ENCODE measurements at places on chromosomes 1 and 21. TPM values are rescaled to one million over a fixed set of nuclear protein-coding genes. Genes with fewer than 3 reads are reported as not detected.
A peak's percentile ranks its signal among the peaks of the same experiment; 100 is the strongest.

DNA sequence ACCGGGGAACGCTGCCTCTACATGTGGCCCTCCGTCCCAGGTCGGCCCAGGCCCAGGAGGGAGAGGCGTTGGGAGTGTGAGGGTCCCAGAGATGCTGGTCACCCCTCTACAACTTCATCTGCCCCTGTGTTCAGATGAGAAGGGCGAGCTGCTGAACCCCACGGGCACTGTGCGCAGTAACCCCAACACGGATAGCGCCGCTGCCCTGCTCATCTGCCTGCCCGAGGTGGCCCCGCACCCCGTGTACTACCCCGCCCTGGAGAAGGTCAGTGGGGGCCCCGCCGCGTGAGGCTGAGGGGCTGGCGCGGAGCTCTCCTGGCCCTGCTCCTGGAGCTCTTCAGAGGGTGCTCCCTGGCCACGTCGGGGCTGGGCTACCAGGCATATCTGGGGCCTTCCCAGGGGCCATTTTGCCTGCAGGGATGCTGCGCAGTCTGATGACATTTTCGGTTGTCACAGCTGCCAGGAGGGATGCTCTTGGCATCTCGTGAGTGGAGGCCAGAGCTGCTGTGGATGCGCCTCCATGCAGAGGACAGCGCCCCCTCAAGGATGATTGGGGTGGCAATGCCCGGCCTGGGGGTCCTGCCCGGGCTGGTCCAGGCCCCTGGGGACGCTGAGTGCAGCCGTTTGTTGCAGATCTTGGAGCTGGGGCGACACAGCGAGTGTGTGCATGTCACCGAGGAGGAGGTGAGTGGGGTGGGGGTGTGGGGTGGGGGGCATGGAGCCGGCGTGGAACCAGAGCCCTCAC, 68.6 kb downstream of the PIK3CD start:
- H3K27ac ChIP-seq, result peak overlapping the region; percentile 37
- H3K4me3 ChIP-seq, result no peak overlapping the region
- H3K4me1 ChIP-seq, result peaks cover 9% of the 10 kb centered on the region
- no peaks in the 10 kb centered on the region for H3K36me3 ChIP-seq
- H3K27me3 ChIP-seq, result no peaks in the 10 kb centered on the region
- DNase-seq, result no peak

- H3K27ac ChIP-seq, result no peak overlapping the region
- peaks cover 37% of the 10 kb centered on the region for H3K27me3 ChIP-seq
- DNase-seq, result no peak
- H3K4me3 ChIP-seq, result no peak overlapping the region
Observed at GRCh38 chr1:181356505-181357340, 126.6 kb upstream of the CACNA1E start.

DNA sequence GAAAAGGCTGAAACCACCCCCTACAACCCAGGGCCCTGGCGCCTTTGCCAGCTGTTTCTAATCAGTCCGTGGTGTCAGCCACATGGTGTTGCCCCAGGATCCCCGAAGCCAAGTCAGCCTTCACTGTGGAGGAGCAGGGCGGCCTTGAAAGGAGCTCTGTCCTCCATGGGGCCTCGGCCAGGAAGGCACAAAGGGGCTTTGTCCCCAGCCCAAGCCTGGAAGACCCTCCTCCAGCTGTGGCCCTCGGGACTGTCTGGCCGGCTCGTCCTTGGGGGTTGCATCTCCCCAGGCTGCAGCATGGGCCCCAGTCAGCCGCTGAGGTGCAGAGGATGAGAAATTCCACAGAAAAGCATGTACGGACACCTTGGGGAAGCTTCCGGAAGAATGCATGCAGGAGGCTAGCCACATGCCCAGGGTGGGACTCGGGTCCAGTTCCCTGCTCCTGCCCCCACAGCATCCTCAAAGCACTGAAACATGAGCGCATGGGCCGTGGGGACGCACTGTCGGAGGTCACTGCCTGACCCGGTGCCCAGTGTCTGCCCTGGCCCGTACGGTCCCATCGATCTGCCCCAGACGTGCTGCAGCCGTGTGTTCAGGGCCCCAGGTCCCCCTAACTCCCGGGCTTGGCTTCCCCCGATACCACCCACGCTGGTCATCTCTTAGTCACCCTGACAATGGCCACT, 38.6 kb upstream of the POFUT2 start:
- peak; percentile 41 for DNase-seq
- H3K4me3 ChIP-seq, result no peak overlapping the region
- no peak overlapping the region for H3K27ac ChIP-seq
- H3K27me3 ChIP-seq, result no peaks in the 10 kb centered on the region
- H3K36me3 ChIP-seq, result no peaks in the 10 kb centered on the region

- DNase-seq, result no peak
- H3K4me1 ChIP-seq, result peaks cover 23% of the 10 kb centered on the region
- H3K36me3 ChIP-seq, result peaks cover 24% of the 10 kb centered on the region
- H3K27me3 ChIP-seq, result no peaks in the 10 kb centered on the region
- H3K27ac ChIP-seq, result peak overlapping the region; percentile 96
Observed at GRCh38 chr1:156727492-156727891, 777 bp upstream of the METTL25B start.

DNA sequence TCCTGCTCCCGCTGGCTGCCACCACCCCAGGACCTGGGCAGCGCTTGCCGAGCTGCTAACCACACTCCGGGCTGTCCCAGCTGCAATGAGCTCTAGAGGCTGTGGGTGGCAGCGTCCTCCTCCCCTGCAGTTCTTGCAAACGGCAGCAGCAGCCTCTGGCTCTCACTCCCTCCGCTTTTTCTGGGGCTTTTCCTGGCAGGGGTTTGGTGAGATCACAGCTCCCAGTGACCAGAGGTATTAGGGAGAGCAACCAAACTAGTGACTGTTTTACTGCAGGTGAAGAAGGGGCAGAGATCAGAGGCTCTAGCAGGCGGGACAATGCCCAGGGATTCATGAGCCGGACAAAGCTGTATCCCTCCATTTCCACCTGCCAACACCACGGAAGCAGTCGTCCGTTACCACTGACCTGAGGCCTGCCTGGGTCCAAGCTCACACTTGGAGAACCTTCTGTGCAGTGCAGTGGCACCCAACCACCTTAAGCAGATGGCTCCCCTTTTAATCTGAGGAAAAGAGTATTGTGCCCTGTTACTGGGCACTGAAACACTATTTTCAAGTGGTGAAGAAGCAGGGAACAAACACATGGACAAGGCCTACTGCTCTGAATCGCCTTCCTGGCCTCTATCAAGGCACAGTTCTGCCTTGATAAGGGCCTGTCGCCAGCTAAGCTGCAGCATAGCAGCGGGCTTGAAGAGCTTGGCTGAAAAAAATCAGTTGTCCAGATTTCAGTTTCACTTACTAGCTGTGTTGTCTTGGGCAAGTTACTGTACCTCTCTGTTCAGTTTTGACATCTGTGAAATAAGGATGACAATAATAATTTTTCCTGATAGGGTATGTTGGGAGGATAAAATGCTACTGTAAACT, at the start of gene F5:
F5 (minus strand) TSS at position 87 of the 861 bp plus-strand sequence. CDS start 95 bp downstream, outside the sequence.
- peaks cover 73% of the 10 kb centered on the region for H3K27me3 ChIP-seq
- no peak within 1 kb of the TSS for H3K27ac ChIP-seq
- H3K36me3 ChIP-seq, result no peaks in the 10 kb centered on the region
- peak; percentile 73 for DNase-seq

- peaks cover 19% of the 10 kb centered on the region for H3K36me3 ChIP-seq
- peaks cover 54% of the 10 kb centered on the region for H3K4me1 ChIP-seq
- no peaks in the 10 kb centered on the region for H3K27me3 ChIP-seq
- H3K27ac ChIP-seq, result peak overlapping the region; percentile 98
- H3K4me3 ChIP-seq, result peak overlapping the region; percentile 81
- DNase-seq, result peak; percentile 87
Observed at GRCh38 chr1:50976890-50977574, 7.0 kb downstream of the CDKN2C start.

DNA sequence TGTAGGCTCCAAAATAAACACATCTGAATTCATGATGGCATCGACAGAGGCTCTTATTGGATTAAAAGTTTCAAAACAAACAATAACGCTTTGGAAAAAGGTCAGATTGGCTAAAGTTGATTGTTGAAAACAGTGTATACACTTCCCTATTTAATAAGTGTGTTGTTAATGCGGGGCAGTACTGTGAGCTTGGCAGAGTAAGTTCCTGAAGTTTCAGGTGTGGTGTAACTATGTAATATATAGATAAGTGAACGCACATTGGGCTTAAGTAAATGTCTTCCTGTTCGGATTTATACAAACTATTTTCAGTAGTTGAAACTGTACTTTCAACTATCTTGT, 810 bp downstream of the ZBTB37 start:
- peaks cover 30% of the 10 kb centered on the region for H3K4me1 ChIP-seq
- DNase-seq, result no peak
- no peaks in the 10 kb centered on the region for H3K27me3 ChIP-seq
- peaks cover 47% of the 10 kb centered on the region for H3K36me3 ChIP-seq
- peak overlapping the region; percentile 89 for H3K27ac ChIP-seq

DNA sequence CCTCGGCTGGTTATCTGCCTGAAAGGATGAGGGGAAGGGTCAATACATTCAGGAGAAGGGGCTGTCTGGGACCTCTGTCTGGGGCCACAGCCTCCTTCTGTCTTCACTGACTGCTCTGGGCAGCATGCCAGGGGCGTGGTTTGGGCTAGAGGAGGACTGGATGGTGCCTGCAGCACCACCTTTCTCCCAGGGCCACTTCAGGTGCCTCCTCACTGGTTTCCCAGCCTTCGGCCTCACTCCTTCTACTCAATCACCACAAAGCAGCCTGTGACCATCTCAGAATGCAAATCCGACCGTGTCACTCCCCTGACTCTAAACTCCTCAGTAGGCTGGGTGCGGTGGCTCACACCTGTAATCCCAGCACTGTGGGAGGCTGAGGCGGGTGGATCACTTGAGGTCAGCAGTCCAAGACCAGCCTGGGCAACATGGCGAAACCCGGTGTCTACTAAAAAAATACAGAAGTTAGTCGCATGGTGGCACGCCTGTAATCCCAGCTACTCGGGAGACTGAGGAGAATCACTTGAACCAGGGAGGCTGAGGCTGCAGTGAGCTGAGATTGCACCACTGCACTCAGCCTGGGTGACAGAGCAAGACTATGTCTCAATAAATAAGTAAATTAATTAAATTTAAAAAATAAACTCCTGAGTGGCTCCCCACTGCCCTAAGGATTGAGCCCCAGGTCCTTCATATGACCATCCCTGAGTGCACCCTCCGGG, 50.1 kb upstream of the ECE1 start:
- no peak overlapping the region for H3K4me3 ChIP-seq
- H3K27me3 ChIP-seq, result no peaks in the 10 kb centered on the region
- no peak overlapping the region for H3K27ac ChIP-seq
- peaks cover 12% of the 10 kb centered on the region for H3K4me1 ChIP-seq
- no peak for DNase-seq

Gene AMY1C
- total RNA-seq, result not detected

Gene LRRC40
- 33.3 TPM for total RNA-seq

Gene FCRL3
- total RNA-seq, result not detected

Gene CYYR1
- total RNA-seq, result 89.1 TPM

Gene RAB13
- total RNA-seq, result 206 TPM

Gene MRPL20
- 151 TPM for total RNA-seq

Gene AIM2
- total RNA-seq, result not detected

Gene ELOA
- total RNA-seq, result 66.3 TPM

Gene NTMT2
- not detected for total RNA-seq

Gene TRIM63
- not detected for total RNA-seq

All from A673 (cell line).